ENCODE measurements at places on chromosomes 7 and 10. TPM values are rescaled to one million over a fixed set of nuclear protein-coding genes. Genes with fewer than 3 reads are reported as not detected.

WEE2 gene
- not detected for total RNA-seq

AMPH gene
- 2.1 TPM for total RNA-seq

GRIFIN gene
- total RNA-seq: not detected

ADIRF gene
- not detected for total RNA-seq

ASB4 gene
- total RNA-seq: not detected

DNA sequence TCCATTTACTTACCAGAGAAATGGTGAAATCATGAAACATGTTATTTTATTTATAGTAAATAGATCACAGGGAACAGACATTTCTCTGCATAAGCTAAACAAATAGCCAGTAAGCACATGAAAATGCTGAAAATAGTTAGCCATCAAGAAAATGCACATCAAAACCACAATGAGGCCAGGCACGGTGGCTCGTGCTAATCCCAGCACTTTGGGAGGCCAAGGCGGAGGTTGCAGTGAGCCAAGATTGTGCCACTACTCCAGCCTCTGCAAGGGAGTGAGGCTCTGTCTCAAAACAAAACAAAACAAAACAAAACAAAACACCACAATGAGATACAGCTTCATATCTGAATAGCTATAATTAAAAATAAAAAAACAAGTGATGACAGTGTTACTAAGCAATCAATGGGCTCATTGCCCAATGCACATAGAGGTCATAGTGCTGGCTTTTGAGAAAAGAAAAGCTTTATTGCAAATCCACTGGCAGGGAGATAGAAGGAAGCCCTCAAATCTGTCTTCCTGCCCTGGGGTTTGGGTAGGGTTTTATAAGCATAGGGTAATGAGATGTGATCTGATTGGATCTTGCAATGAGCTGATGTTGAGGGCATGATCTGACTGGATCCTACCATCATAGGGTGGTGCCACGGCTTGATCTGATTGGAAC, 16.2 kb downstream of the CSTF2T start:
- H3K4me3 ChIP-seq: no peak overlapping the region
- no peaks in the 10 kb centered on the region for H3K4me1 ChIP-seq
- H3K27me3 ChIP-seq: peaks cover 36% of the 10 kb centered on the region
- DNase-seq: no peak
- no peak overlapping the region for H3K27ac ChIP-seq

- H3K27me3 ChIP-seq: peaks cover 63% of the 10 kb centered on the region
- H3K4me1 ChIP-seq: no peaks in the 10 kb centered on the region
- H3K36me3 ChIP-seq: no peaks in the 10 kb centered on the region
- no peak overlapping the region for H3K4me3 ChIP-seq
Measured at GRCh38 chr10:98047009-98047741, 16.8 kb upstream of the CRTAC1 start.

DNA sequence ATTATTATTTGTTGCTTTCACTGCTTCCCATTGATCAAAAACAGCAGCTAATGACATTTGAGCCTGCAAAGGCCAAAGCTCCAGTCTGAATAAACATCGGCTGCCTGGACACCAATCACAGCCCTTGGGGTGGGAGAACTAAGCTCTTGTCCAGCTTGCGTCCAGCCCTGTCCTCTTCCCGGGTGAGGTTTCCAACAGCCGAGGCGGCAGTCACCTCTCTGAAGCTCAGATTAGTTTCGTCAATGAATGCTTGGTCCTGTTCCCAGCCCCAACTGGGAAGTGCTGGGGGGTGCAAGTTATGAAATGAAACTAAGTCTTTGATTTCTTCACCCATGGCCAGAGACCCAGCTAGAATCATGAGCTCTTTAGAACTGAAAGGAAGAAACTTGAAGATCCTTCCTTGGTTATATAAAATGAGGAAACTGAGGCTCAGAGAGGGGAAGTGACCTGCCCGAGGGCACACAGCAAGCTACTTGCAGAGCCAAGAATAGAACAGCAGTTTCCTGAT, 114.0 kb upstream of the TCF7L2 start:
- no peak overlapping the region for H3K27ac ChIP-seq
- H3K4me1 ChIP-seq: no peaks in the 10 kb centered on the region
- no peaks in the 10 kb centered on the region for H3K36me3 ChIP-seq
- H3K27me3 ChIP-seq: no peaks in the 10 kb centered on the region

- H3K27ac ChIP-seq: no peak overlapping the region
- no peaks in the 10 kb centered on the region for H3K36me3 ChIP-seq
- no peak for DNase-seq
Measured at GRCh38 chr10:76428551-76429367, 997.3 kb downstream of the LRMDA start.

GRCh38 chr10:11560076-11560709, 51.3 kb downstream of the USP6NL start:
- H3K36me3 ChIP-seq: no peaks in the 10 kb centered on the region
- H3K4me3 ChIP-seq: no peak overlapping the region
- DNase-seq: no peak
- H3K27ac ChIP-seq: no peak overlapping the region

- H3K36me3 ChIP-seq: no peaks in the 10 kb centered on the region
- no peak overlapping the region for H3K27ac ChIP-seq
- H3K4me3 ChIP-seq: no peak overlapping the region
- H3K4me1 ChIP-seq: peaks cover 14% of the 10 kb centered on the region
- DNase-seq: no peak
Measured at GRCh38 chr10:3853016-3853415, 68.0 kb upstream of the KLF6 start.

DNA sequence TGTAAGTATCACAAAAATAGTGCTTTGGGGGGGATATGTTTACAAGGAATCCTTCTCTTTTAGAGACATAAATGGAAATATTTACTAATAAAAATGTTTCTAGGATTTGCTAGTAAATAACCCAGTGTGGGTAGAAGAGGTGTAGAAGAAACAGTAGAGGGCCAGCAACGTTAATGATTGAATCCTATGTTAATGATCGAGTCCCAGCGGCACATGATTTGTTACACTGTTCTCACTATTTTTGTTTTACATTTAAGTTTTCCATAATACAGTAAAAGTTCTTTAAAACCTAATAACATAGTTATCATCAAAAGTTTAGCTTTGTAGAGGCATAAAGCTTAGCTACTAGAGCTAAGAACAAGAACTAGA, 66.0 kb downstream of the UBE2H start:
- no peaks in the 10 kb centered on the region for H3K36me3 ChIP-seq
- peaks cover 10% of the 10 kb centered on the region for H3K4me1 ChIP-seq
- H3K27me3 ChIP-seq: no peaks in the 10 kb centered on the region
- DNase-seq: no peak
- no peak overlapping the region for H3K4me3 ChIP-seq
- no peak overlapping the region for H3K27ac ChIP-seq

GRCh38 chr10:106705681-106706100, 458.8 kb downstream of the SORCS1 start:
- peak; percentile 81 for DNase-seq
- H3K4me3 ChIP-seq: no peak overlapping the region
- H3K36me3 ChIP-seq: no peaks in the 10 kb centered on the region
- no peaks in the 10 kb centered on the region for H3K4me1 ChIP-seq
- no peaks in the 10 kb centered on the region for H3K27me3 ChIP-seq

DNA sequence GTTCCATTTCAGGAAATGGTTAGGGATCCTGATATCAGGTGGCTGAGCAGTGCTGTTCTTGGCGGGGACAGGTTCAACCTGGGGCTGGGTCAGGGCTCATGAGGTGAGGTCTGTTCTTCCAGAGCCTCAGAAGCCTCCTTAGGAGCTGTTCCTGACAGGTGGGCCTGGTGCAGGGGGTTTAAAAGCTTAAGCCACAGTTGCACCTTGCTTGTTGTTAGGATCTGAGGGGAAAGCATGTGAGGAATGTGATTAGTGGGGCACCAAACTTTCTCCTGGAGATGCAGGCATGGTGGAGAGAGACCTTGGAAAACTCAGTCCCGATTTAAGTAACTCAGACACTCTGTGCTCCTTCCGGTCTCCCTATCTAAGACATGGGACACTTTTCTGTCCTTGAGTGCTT, 18.7 kb upstream of the CRHR2 start:
- DNase-seq: no peak
- no peak overlapping the region for H3K4me3 ChIP-seq
- H3K4me1 ChIP-seq: no peaks in the 10 kb centered on the region
- H3K36me3 ChIP-seq: no peaks in the 10 kb centered on the region
- no peak overlapping the region for H3K27ac ChIP-seq

- H3K27ac ChIP-seq: no peak overlapping the region
- DNase-seq: no peak
- no peaks in the 10 kb centered on the region for H3K4me1 ChIP-seq
- no peaks in the 10 kb centered on the region for H3K27me3 ChIP-seq
- no peak overlapping the region for H3K4me3 ChIP-seq
- no peaks in the 10 kb centered on the region for H3K36me3 ChIP-seq
Measured at GRCh38 chr7:139657725-139658124, 120.1 kb downstream of the HIPK2 start.

DNA sequence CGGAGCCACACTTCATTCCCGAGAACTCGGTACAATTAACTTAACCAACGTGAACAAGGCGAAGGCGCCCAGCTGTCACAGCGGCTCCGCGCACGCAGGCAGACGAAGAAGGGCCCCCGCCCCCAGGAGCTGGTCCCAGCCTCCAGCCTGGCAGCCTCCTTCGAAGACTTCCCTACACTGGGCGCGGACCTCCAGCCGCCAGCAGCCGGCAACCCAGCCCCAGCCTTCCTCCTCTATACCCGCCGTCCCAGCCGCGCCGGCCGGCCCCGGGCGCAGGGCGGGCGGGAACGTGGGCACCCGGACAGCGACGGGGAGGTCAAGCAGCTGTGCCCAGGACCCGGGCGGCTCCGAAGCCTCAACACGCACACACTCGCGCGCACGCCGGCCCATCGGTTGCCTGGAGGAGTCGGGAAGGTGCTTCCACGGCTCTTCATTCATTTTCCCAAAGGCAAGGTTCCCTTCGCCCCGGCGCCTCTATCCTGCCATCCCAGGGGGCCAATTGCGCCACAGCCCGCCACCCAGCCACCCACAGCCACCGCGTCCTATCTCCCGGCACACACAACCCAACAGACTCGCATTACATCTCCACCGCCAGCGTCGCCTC, 1.6 kb downstream of the CHST15 start:
- H3K27ac ChIP-seq: no peak overlapping the region
- H3K4me3 ChIP-seq: peak overlapping the region; percentile 46
- no peaks in the 10 kb centered on the region for H3K36me3 ChIP-seq
- peaks cover 60% of the 10 kb centered on the region for H3K27me3 ChIP-seq
- H3K4me1 ChIP-seq: peaks cover 6% of the 10 kb centered on the region
- DNase-seq: no peak

DNA sequence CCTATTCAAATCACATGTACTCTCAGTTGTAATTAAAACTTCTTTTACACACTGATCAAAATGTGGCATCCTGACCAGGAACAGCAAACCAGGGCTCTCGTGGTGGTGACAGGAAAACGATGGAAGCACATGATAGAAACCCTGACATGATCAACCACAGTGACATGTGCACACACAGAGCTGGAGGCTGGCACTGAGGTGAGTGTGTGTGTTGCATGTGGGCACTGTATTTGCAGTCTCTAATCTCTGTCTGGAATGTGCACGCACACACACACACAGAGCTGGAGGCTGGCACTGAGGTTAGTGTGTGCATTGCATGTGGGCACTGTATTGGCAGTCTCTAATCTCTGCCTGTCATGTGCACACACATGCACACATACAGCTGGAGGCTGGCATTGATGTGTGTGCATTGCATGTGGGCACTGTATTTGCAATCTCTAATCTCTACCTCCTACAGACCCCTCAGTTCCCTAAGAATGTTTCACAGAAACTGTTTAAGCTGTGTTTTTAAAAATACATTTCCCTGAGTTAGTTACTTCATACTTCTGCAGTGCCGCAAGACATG, 406.9 kb downstream of the SFMBT2 start:
- H3K4me3 ChIP-seq: no peak overlapping the region
- no peaks in the 10 kb centered on the region for H3K4me1 ChIP-seq
- H3K27ac ChIP-seq: no peak overlapping the region
- peaks cover 93% of the 10 kb centered on the region for H3K27me3 ChIP-seq
- DNase-seq: no peak

Measured in A673 (cell line).